ENCODE measurements at places on chromosomes 12 and 14.

DNA sequence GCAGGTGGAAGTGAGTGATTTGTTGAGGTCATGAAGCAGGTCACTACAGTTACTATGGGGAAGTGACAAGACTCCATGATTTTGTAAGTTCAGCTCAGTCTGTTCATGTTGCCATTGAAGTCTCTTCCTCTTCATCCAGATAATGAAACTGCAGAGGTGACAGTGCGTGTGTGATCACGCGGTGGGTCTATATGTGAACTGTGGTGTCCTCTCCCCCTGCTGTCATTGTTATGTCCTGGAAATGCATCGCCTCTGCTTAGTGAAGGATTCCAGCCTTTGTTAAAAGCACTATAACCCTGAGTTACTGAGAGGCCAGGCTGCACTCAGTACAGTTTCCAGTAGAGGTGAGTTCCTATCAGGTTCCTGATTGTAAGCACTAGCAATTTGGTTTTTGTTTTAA, 216.2 kb upstream of the RMST start:
- DNase-seq, result no peak

DNA sequence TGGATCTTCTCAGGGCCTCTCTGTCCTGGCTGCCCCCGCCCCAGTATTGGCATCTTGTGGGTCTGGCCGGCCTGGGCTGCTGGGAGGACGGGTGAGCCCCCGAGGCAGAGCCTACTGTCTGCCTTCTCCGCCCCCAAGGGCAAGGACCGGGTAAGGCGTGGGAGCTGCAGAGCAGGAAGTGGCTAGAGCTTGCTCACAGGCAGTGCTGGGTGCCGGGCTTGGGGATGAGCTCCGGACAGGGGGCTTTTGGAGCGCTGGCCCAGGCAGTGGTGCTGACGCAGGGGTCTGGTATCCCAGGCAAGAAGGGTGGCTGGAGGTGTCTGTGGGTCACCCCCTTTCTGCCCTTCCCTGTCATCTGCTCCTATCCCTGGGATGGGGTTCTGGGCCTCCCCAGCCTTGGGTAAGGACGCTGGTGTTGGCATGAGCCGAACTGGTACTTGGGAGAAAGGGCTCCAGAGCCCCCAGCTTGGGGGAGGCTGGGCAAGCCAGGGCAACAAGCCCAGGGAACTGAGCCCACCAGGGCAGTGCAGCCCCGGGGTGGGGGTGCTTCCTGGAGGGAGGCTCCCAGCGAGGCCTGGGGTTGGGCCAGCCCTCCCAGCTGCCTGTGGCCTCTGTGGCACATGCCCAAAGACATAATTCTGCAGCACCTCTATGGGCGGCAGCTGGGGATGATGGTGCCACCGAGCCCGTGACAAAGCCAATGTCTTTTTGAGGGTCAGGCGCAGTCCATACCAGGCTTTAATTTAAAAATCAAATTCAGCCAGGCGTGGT, 126.3 kb downstream of the KIF26A start:
- no peak for DNase-seq

DNA sequence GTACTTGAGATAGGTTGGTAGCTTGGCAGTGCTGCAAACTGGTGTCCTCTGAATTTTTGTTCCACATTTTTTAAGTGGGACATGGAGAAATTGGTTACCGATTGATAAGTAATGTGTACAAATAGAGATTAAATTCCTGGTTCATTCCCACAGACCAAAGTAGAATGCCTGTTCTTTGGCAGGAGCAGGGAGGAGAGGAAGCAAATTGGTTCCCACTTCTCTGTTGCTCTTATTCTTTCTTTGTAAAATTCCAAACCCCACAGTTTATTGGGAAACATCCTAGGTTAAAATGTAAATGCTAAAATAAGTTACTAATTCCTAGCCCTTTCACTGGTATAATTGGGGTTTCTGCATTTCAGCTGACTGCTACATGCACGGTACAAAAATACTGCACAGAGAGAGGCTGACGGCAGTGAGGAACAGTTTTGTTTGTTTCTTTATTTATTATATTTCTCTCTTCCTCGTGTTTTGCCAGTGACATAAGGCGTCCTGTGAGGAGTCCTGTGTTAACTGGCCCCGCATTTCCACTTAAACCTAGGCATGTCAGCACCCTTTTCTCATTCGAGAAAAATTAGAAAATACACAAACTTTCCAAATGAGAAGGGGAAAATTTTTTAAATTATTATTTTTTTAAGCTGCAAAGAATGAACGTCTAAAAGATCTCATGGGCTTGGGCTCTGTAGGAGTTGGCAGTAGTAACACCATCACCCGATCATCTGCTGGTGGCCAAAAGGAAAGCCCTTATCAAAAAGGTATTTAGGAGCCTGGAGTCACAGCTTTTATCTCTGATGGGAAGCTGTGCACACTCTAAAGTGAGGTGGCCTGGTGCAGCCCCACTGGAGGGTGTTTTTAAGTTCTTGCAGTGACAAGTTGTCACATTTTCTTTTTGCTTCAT, 25.4 kb upstream of the BCL7A start:
- no peak for DNase-seq

DNA sequence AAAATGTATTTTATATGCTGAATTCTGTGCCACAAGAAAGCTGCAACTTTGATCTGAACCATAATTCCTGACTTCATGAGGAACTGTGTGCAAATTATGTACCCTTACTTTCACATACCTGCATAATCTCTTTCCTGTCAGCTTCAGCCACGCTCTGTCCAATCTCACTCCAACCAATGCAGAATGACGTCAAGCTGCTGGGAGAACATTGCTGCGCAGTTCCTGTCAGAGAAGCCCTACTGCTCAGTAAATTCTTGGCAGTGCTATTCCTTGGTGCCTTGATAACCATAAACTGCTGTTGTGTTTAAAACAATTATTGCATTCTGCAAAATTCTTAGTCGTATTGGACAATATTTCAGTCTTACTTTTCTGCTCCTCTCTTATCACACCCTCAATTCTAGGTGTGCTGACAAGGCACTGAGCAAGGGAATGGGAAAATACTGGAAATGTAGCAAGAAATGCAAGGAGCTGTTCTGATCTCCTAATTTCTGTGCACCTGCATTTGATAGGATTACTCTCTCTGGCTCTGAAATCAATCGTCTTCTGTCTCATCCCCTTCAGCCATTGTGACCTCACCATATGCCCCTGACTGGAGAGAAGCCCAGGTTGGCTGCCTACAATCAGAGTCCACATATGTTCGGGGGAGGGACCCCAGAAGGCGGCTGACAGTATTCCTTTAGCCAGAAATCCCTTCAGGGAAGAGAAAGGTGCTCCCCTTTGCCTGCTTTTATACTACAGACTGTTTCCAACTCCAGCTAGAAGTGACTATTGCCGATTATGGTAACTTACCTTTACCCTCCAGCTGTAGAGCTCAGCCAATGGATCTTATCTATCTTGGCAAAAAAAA, 274.9 kb upstream of the NOVA1 start:
- DNase-seq, result peak; percentile 86

- DNase-seq, result no peak
Measured at GRCh38 chr12:30746190-30746589, 8.6 kb downstream of the CAPRIN2 start.

DNA sequence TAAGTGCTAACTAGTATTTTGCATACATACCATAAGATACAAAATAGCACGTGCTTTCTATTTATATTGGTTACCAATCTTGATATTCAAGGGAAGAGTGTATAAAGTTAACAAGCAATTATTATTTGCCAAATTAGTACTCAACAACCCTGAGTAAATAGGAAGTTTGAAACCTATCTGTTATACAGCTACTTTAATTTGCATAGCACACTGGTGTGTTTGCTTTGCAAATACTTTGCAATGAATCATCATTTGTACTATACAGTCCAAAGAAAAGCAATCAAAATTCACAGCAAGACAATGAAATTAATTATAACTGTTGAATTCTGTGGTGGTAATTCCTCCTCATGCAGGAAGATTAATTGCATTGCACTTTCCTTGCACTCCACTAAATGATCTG, 469.1 kb downstream of the PRKD1 start:
- DNase-seq, result peak; percentile 64
